ENCODE measurements at places on chromosomes 3 and 15. TPM values are rescaled to one million over a fixed set of nuclear protein-coding genes. Genes with fewer than 3 reads are reported as not detected.

LSAMP gene
- total RNA-seq: 0.88 TPM

DNA sequence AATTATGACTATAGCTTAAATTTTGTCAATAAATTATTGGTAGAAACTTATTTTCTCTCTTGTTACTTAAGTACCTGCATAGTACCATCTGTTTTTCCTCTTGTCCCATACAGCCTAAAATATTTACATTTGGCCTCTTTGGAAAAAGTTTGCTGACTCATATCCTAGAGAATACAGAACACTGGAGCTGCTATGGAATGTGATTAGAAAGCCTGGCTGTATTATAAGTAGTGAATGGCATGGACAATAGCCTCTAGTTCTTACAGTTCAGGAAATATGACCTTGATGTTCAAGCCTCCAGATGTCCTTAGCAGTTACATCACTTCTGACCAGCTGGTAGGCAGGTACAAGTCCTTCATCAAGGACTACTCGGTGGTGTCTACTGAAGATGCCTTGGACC is 28.3 kb downstream of the ST8SIA2 start:
- DNase-seq: no peak

GRCh38 chr3:42836150-42837123 is 27.2 kb downstream of the ACKR2 start:
- no peak for DNase-seq

DNA sequence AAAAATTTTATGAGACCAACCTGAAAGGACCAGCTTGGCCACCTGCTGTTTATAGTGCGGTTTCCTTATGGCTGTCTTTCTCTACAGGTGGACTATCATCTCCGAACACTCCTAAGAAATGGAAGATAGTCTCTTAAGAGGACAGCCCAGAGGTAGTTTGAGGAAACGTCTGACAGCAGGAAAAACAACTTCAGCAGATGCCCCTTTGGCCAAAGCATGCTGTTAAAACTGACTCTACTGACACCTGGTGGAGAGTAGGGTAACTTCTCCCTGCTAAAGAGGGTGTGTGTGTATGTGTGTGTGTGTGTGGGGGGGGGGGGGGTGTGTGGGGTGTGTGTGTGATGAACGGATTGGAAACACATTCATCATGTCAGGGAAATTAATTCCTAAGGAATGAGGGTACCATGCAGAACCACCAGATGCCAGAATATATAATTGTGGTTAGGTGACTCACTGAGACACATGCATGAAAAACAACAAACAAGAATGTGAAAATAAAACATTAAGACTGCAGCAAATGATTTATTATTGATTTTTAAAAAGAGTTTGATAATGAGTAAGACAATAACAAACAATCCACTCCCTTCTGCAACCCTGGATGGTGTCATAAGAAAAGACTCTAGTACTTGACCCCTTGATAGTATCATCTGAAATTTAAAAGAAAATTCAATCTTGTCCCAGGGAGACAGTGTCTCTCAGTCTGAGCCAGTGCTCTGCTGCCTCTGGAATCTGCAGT is 256.5 kb downstream of the THRB start:
- no peak for DNase-seq

IL17RE gene
- 13.7 TPM for total RNA-seq

DNA sequence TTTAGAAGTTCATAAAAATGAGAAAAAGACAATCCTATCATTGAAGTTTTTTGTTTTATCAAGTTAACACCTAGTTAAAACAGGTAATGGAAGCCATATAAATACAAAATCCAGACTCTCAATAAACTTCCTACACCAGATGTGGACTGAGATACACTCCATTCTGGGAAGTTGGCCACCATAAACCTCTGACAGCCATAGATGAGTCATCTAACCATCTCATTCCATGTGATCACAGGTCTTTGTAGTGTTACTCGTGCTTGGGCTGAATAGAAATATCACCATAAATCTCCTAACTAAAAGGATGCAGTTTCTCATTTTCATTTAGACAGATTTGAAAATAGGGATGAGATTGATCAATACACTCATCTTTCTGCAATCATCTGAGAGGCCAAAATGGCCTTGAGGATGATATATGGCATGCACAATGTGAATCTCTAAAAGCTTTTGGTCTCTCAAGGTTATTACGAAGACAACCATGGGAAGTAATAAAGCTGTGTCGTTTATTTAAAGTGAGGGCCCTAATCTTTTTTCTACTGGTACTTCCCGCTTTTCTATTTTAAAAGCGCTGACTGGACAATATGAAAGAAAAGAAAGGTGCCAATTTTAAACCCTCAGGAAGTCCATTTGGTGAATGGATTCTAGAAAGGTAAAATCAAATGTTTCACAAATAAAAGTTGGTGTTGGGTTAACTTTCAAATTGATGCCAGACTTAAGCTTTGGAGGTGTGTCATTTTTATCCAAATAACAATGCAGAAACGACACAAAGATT is 155.5 kb downstream of the POLR2M start:
- no peak for DNase-seq

DNA sequence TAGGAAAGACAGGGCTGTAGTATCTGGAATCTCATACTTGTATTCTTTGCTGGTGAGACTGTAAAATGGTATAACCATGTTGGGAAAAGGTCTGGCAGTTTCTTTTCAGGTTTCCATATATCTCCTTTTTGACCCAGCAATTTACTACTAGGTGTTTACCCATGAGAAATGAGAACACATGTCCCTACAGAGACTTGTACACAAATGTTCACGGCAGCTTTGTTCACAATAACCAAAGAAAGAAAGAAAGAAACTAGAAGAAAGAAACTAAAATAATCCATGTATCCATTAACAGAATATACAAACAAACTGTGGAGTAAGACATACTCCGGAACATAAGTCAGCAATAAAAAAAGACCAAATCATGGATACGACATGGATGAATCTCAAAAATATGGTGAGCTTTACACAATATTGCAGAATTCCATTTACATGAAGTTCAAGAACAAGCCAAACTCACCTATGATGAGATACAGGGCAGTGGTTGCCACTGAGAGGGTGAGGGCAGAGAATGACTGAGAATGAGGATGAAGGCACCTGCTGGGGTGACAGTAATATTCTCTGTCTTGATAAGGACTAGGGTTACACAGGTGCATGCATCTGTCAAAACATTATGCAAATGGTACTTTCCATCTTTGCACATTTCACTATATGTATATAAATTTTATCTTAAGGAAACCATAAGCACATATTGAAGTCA is 2.7 kb downstream of the RFTN1 start:
- DNase-seq: no peak

- no peak for DNase-seq
Observed at GRCh38 chr3:16907243-16907642, 22.5 kb downstream of the PLCL2 start.

DNA sequence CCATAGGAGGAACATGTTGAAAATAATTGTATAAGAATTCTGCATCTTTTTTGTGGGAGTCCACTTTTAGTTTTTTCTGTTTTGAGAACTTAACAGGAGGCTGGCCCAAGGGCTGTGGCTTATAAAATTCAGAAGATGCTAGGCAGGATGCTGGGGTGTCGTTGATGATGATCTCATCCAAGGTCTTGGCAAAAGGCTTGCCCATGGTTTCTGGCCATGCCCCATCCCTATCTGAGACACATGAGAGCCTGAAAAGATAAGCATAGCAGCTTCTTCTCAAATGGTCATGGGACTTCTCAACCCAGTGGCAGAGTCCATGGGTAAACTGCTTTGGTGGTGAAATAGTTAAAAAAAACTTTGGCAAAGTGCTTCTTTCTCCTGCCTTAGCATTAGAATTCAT is 35.2 kb downstream of the CMSS1 start:
- DNase-seq: no peak

AGBL1 gene
- not detected for total RNA-seq

RGMA gene
- total RNA-seq: 25.3 TPM

- DNase-seq: no peak
Observed at GRCh38 chr3:177802151-177802900, 605.0 kb upstream of the TBL1XR1 start.

DNA sequence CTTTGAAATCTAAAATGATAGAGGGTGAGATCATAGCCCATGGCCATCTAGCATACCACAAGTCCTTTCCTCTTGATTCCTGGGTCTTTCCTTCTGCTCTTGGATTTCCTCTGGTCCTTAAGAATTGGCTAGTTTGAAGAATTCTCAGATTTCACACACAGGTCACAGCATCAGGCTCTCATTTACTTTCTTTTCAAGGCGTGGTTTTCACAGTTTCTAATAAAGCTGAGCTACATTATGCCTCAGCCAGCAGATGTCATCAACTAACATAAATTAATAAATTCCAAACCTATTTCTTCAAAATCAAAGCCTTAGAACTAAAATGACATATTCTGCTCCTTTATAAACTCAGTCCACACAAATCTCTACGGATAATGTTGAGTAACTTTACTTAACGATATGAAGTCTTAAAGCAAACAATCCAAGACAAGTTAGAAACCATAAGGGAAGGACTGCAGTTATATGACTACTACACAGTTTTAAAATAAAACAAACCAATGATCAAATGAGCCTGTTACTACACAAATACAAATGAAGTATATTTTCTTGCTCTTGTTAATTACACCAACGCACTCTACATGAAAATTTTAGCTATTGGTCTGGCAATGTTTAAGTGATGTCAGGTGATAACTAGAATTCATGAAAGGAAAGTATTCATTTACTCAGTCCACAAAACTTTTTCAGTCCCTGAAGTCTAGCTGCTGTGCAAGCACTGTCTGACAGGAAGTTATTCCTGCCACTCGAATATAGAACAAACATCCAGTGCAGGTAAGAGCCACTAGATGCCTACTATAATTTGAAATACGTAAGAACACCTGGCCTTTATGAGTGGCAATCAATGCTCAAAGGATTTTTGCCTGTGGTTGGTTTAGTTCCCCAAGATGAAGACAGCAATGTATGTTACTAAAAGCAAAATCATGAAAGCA is 9.2 kb downstream of the CCDC14 start:
- DNase-seq: no peak

DNA sequence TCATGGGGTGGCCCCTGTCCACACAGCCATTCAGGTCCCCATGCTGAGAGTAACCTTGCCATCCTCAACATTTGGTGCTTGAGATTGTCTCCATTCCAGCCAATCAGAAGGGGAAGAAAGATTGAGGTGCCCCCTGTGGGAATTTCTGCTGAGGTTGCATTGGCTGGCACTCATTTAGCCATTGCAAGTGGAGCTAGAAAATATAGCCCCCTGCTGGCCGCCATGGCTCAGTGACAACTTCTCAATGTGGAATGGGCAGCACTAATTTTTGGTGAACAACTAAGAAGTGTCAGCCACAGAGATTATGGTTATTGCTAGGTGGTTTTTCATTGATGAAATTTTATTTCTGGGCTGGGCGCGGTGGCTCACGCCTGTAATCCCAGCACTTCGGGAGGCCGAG is 22.0 kb downstream of the COL6A6 start:
- peak; percentile 41 for DNase-seq

TM6SF1 gene
- 11.3 TPM for total RNA-seq

GRCh38 chr3:59319442-59319841 is 269.6 kb upstream of the CFAP20DC start:
- no peak for DNase-seq

SPESP1 gene
- 1.3 TPM for total RNA-seq

DNA sequence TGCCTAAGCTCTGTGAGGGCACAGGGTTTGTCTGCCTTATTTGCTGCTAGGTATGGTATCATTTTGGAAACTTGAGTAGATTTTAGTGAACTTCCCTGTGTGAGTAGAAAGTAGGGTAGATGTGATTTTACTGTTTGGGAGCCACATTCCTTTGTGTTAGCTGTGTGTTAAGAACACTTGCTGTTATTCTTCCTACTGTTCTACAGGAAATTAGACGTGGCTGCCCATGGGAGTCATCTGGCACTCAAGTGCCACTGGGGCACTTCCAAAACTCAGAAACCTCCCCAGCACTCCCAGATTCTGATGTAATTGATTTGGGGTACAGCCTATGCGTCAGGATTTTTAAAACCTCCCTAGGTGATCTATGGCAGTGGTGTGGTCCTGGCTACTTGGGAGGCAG is 369.9 kb upstream of the C2CD4B start:
- DNase-seq: no peak

IGSF11 gene
- 0.42 TPM for total RNA-seq

- DNase-seq: peak; percentile 89
Observed at GRCh38 chr15:74631935-74632560, 16.4 kb downstream of the CLK3 start.

DNA sequence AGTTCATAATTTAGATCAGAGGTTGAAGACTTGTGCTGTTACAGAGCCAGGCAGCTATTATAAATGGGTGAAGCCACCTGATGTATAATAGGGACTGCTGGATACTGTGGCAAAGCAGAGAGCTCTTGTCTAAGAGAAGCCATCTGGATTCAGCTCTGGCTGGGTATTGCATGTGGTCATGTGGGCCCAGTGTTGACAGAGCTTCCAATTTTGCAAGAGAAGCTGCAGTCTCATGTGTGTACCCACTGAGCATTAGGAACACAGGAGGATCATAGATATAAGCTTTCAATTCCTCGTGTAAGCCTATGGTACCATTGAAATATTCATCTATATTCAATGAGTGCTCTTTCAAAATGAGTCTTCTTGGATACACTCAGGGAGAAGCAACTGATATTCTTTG is 303.9 kb upstream of the SLCO3A1 start:
- no peak for DNase-seq

- no peak for DNase-seq
Observed at GRCh38 chr3:13574798-13575451, 26.0 kb downstream of the FBLN2 start.

DNA sequence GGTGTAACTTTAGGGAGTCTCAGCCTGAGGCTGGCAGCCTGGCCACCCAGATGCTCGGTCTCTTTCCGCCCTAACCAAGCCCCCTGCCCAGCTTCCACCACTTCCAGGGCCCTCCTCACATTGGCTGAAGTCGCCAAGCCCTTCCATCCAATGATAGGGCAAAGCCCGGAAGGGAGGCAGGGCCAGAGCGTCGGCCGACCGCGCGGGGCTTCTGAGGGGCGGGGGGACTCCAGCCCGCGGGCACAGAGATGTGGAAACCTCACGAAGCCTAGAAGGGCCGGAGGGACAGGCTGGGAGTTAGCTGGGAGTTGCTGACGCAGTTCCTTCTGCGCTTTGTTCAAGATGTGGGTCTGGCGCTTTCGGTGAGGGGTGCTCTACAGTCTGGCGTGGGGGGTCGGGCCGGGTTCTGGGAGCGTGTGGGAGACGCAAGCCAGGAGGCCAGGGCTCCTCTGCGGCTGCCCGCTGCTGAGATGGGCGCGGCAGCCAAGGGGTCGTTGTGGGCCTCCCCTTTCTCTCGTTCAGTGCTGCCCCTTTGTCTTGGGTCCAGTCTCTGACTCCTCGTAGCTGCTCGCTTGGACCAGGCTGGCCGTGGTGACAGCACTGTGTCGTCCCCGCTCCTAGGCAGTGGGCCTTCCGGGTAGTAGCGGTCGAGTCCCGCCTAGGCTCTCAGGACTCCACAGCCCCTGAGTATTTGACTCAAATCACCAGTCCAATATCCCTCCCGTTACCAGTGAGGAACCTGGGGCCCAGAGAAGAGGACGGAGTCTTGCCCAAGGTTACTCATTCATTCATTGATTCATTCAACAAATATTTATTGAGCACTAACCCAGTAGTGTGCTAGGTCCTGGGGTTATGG is at the start of gene ZNF660:
Gene ZNF660, plus strand, starts transcription at position 319 of the 856 bp plus-strand sequence. CDS start 9,230 bp downstream, outside the sequence.
- peak; percentile 76 for DNase-seq

DNA sequence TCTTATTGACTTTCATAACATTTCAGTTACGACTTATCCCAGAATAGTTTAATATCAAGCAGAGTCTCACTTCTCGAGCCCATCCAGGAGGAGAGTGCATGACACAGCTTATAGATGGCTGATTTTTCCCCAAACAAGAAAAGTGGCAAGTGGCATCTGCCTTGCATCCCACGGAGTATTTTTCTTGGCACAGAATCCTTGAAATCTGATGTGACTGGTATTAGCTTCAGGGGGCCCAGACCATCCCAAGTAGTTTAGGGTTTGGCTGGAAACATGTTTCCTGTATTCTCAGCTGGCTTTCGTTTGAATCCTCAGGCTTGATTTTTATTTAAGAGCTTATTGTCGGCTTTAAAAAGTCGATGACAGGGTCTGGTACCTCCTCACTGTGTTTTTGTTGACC is 20.7 kb upstream of the FBXL22 start:
- DNase-seq: no peak
